ENCODE measurements at places on chromosomes 12 and 14.
A peak's percentile ranks its signal among the peaks of the same experiment; 100 is the strongest.

DNA sequence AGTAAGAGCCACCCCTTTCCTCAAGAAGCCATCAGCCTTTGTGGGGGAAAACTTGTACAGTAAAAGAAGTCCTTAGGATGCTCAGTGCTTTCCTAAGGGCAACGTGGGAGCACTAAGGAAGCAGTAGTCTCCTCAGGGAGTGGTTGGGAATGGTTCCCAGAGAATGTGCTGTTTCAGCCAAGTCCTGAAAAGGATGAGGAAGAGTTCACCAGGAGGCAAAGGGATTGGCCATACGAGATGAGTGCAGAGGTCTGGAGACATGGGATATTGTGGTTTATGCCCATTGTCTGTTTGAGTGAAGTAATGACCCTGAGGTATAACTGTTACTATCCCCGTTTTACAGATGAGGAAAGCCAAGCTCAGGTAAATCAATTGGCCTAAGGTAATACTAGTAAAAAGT, 86.0 kb upstream of the ATF1 start:
- no peak for DNase-seq

DNA sequence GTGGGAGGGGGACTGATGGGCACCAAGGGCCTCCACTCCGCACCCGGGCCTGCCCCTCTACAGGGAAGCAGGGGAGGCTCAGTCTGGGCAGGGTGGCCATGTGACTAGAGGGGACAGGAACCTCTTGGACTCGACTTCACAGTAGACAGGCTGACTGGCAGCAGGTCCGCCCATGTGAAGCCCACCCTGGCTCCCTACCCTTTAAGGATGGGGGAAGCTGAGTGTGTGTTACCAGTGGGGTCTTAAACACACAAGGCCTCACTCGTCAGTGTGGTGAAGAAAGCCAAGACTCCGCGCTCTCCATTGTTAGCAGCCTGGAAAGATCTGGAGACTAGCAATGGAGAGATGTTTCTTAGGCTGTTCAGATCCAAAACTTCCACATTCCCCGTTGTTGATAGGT, 52.4 kb downstream of the ANAPC7 start:
- DNase-seq: no peak

GRCh38 chr12:100752841-100753240, 41.7 kb upstream of the ANO4 start:
- DNase-seq: no peak

DNA sequence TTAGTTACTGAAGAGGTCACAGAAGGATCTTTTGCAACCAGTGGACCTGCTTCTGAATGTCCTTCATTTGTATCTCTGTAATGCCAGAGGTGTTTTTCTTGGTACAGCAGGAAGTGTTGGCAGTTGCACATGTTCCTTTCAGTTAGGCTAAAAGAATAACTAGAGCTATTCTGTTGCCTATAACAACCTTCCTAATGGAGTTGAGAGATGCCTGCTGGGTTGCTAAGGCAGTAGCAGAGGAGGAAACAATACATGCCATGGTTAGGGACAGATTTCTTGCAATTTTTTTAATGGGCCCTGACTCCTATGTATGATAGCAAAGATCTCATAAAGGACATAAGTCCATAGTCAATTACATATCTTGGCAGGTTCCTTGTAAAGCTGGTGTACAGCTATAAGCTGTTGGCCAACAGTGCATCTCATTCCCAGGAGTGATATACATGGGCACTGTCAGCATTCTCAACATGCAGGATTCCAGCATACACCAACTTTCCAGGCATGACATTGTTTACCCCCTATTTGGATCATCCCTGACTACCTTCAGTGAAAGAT, 556.6 kb downstream of the CCER1 start:
- no peak for DNase-seq

- no peak for DNase-seq
Measured at GRCh38 chr12:103177639-103178255, 220.3 kb downstream of the ASCL1 start.

GRCh38 chr12:32015036-32015435, 55.8 kb downstream of the RESF1 start:
- no peak for DNase-seq

DNA sequence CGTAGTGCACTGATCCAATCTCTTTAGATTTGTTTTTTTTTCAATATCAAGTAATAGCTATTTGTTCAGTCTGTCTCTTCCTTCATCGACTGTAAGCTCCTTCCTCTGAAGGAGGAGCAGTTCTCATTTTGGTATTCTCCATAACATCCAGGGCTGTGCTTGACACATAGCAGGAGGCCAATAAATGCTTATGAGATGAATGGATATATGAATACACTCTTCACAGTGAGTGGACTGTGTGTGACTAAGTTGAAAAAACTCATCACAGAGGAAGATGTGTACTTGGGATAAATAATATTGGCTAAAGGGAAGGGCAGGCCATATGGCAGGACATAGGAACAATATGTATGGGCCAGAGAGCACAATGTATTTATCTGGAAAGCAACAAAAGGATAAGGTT, 205.3 kb upstream of the PRICKLE1 start:
- DNase-seq: no peak

- no peak for DNase-seq
Measured at GRCh38 chr12:132287391-132288238, 41.8 kb downstream of the GALNT9 start.

GRCh38 chr14:24978862-24979724, 70.9 kb downstream of the STXBP6 start:
- peak; percentile 53 for DNase-seq

DNA sequence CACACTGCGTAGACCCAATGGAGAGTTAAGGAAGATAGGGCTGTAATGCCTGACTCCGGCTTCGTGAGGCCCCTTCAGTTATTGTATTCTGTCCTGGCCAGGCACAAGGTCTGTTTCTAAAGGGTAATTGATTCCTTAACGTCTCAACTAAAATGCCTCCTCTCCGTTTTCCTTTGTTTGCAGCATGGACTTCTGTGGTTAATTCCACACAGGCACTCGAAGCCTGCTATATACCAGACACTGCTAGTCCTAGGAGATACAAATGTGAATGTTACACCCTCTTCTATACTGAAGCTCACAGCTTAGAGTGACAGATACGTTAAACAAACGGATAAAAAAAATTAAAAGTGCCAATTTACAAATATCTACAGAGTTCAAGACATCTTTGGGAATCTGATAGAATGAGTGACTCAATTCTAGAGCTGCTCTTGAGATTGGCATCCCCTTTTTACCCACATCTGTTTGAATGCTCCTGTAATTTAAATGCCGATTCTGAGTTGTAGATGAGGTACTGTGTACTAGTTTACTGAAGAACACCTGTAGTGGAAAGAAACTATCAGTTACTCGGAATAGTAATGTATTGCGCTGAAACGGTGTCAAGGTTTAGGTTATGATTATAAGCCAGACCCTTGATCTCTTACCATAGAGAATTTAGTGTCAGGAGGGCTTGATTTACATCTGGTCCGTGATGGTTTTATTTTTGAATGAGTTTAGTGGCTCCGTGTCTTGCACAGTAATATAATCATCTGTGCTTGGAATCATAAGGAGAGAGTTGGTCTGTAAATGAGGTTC, 784 bp downstream of the PSMA6 start:
- no peak for DNase-seq

DNA sequence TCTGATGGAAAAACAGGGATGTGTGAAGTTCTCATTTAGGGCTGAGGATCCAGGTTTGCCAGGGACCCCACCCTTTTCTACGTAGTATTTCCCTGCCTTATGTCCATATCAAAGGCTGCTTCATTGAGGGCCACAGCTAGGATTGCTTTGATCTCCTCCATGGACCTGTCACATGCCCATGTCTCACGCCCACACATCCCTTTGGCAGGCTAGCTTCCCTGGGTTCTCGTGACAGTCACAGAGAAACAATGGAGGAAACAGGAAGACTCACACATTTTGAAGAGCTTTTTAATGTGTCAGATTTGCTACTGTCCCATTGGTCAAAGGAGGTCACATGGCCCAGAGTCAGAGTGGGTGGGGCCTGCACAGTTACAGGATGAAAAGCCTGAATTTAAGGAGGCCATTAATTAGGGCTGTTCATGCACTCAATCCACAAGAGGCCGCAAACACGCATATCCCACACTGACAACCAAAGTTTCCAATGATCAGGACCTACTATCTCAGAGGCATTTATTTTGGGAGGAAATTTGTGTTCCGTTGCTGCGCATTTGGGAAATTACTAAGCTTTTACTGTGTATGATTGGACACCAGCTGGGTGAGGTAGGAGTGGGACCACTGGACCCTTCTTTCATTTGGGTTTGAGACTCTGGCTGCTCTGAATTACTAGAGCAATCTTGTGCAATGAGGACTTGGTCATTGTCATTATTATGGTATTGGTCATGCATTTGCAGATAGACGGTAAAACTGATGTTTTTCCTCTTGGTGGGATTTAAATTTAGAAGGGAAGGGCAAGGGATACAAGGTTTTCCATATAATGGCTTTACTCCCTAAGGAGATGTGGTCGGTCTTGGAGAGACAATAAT, 266.2 kb downstream of the KTN1 start:
- no peak for DNase-seq

GRCh38 chr14:105899657-105900397, 373.4 kb downstream of the TMEM121 start:
- DNase-seq: no peak

DNA sequence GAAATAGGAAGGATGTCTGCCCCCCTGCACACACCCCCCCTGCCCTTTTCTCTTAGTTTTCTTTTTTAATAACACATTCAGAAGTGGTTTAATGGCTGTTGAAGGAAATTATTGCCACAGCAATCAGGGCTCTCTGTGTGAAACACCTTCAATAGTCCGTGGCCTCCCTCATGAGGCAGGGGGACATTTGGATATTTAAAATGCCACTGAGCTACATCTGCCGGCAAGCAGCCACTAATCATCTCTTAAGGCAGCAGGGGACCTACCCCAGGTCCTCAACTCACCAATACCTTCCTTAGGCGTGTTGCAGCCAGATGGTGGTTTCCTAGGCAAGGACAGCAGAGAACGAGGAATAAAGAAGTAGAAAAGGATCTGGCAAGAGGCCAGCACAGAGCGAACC, 283.2 kb downstream of the TTC8 start:
- DNase-seq: no peak

DNA sequence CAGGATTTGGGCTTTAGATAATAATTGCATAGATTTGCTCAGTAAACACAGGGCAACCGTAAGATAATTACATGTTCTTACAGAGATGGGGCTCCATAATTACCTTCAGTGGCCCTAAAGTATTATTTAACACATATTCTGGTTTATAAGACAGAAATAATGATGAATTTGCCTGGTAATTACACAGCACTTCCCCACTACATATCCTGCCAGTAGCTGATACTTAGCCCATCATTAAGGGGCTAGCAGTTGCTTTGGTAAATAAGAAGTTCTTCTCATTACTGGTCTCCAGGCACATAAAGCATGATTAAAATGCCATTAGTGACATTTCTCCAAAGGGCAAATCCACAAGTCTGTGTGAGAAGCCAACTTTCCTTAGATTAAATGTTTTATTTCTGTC, 158.7 kb downstream of the NUAK1 start:
- DNase-seq: no peak

Measured in GM18507 (cell line).